ENCODE measurements at places on chromosomes 1 and 21. TPM values are rescaled to one million over a fixed set of nuclear protein-coding genes. Genes with fewer than 3 reads are reported as not detected.

FLG2 gene
- total RNA-seq: not detected

KANK4 gene
- total RNA-seq: 57.9 TPM

IL12RB2 gene
- not detected for total RNA-seq

GRCh38 chr1:204410688-204411450 is 748 bp downstream of the PPP1R15B start:
- peak; percentile 54 for DNase-seq
- no peaks in the 10 kb centered on the region for H3K27me3 ChIP-seq
- H3K36me3 ChIP-seq: peaks cover 33% of the 10 kb centered on the region
- peak overlapping the region; percentile 96 for H3K4me3 ChIP-seq
- H3K4me1 ChIP-seq: no peaks in the 10 kb centered on the region
- peak overlapping the region; percentile 83 for H3K27ac ChIP-seq

GRCh38 chr21:42547001-42547905 is 33.6 kb downstream of the SLC37A1 start:
- H3K36me3 ChIP-seq: no peaks in the 10 kb centered on the region
- DNase-seq: no peak
- no peaks in the 10 kb centered on the region for H3K27me3 ChIP-seq
- no peak overlapping the region for H3K4me3 ChIP-seq

- H3K4me1 ChIP-seq: no peaks in the 10 kb centered on the region
- no peak for DNase-seq
- H3K27me3 ChIP-seq: peaks cover 37% of the 10 kb centered on the region
- no peaks in the 10 kb centered on the region for H3K36me3 ChIP-seq
- no peak overlapping the region for H3K4me3 ChIP-seq
Measured at GRCh38 chr1:31683997-31684396, 19.8 kb downstream of the COL16A1 start.

DNA sequence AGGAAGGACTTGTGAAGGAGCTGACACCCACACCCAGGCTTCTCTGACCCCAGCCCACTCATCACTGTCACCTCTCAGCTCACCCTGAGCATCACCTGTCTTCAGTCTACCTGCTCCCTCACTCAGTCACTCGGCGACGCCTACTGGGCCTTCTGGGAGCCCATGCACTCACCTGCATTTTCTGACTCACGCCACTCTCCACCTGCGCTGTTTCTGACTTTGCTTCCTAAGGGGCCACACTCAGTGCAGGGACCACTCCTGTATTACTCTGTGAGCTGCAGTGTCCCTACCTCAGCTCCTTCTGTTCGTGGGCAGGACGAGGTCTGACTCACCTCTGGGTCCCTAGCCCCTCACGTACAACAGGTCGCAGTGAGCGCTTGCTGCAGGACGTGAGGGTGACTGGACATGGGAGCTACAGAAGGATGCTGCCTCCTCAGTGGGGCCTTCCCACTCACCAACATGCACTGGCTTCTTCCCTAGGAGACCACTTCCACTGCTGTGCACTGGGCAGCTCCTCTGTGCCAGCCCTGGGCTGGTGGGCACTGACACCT is 102.3 kb downstream of the GLIS1 start:
- H3K36me3 ChIP-seq: no peaks in the 10 kb centered on the region
- peaks cover 14% of the 10 kb centered on the region for H3K27me3 ChIP-seq
- peak; percentile 0 for DNase-seq
- no peak overlapping the region for H3K4me3 ChIP-seq
- no peak overlapping the region for H3K27ac ChIP-seq
- no peaks in the 10 kb centered on the region for H3K4me1 ChIP-seq

GRCh38 chr1:54791880-54792522 is 9.1 kb downstream of the TTC22 start:
- H3K27ac ChIP-seq: no peak overlapping the region
- H3K36me3 ChIP-seq: no peaks in the 10 kb centered on the region
- DNase-seq: peak; percentile 63
- no peak overlapping the region for H3K4me3 ChIP-seq
- peaks cover 7% of the 10 kb centered on the region for H3K27me3 ChIP-seq
- H3K4me1 ChIP-seq: no peaks in the 10 kb centered on the region

OPRD1 gene
- 60.2 TPM for total RNA-seq
